Tibial nerve (tissue), 4 donors: ENCODE measurements at places on chromosomes 12 and 14. TPM values are rescaled to one million over a fixed set of nuclear protein-coding genes. Genes with fewer than 3 reads are reported as not detected.

The SLC25A47 gene
- total RNA-seq, result 2.5 TPM

The POU6F1 gene
- total RNA-seq, result 14.4 TPM

The FGF23 gene
- total RNA-seq, result not detected

- peak overlapping the region; percentile 73 for H3K27ac ChIP-seq
- no peaks in the 10 kb centered on the region for H3K27me3 ChIP-seq
- H3K4me3 ChIP-seq, result no peak overlapping the region
- no peaks in the 10 kb centered on the region for H3K36me3 ChIP-seq
- H3K4me1 ChIP-seq, result no peaks in the 10 kb centered on the region
Measured at GRCh38 chr12:65891987-65892481, 67.8 kb downstream of the HMGA2 start.

DNA sequence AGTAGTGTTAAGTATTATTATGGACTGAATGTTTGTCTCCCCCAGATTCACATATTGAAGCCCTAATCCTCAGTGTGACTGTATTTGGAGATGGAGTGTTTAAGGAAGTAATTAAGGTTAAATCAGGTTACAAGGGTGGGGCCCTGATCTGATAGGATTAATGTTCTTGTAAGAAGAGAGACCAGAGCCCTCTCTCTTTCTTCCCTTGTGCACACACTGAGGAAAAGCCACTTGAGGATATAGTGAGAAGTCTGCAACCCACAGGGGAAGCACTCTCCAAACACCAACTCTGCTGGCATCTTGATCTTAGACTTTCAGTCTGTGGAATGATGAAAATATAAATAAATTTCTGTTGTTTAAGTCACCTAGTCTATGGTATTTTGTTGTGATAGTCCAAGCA lies 2.2 kb upstream of the KLRG1 start:
- no peaks in the 10 kb centered on the region for H3K27me3 ChIP-seq
- no peak overlapping the region for H3K27ac ChIP-seq
- no peaks in the 10 kb centered on the region for H3K4me1 ChIP-seq
- no peak overlapping the region for H3K4me3 ChIP-seq
- DNase-seq, result no peak

GRCh38 chr12:58509116-58509885 lies 411.0 kb downstream of the LRIG3 start:
- no peaks in the 10 kb centered on the region for H3K4me1 ChIP-seq
- H3K4me3 ChIP-seq, result no peak overlapping the region
- no peak overlapping the region for H3K27ac ChIP-seq
- no peaks in the 10 kb centered on the region for H3K27me3 ChIP-seq
- H3K36me3 ChIP-seq, result no peaks in the 10 kb centered on the region
- no peak for DNase-seq

GRCh38 chr14:41872931-41873685 lies 266.4 kb downstream of the LRFN5 start:
- no peak for DNase-seq
- H3K27ac ChIP-seq, result no peak overlapping the region
- no peak overlapping the region for H3K4me3 ChIP-seq
- H3K36me3 ChIP-seq, result no peaks in the 10 kb centered on the region
- H3K27me3 ChIP-seq, result no peaks in the 10 kb centered on the region
